Activated CD8-positive, alpha-beta T cell treated with anti-CD3 and anti-CD28 coated beads for 36 hours (primary cell): ENCODE measurements at places on chromosomes 11 and 22. TPM values are rescaled to one million over a fixed set of nuclear protein-coding genes. Genes with fewer than 3 reads are reported as not detected.

GRCh38 chr11:6647836-6648235, 7.8 kb downstream of the DCHS1 start:
- no peaks in the 10 kb centered on the region for H3K4me1 ChIP-seq
- no peak for DNase-seq
- H3K4me3 ChIP-seq, result no peak overlapping the region
- no peaks in the 10 kb centered on the region for H3K36me3 ChIP-seq
- no peaks in the 10 kb centered on the region for H3K27me3 ChIP-seq
- no peak overlapping the region for H3K27ac ChIP-seq

DNA sequence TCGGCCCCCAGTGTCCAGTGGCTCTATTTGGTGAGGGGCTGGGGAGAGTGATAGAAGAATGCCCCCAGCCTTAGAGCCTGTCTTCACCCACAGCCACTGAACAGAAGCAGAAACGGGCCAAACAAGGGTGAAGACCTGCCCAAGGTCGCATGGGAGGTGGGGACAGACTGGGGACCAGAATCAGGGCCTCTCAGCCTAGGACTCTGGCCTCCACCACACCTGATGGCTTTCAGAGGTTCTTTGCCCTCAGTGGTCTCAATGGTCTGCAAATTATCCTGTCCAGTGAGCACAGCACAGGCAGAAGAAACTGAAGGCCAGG, 4.5 kb upstream of the MYRF start:
- H3K27me3 ChIP-seq, result peaks cover 22% of the 10 kb centered on the region
- no peaks in the 10 kb centered on the region for H3K36me3 ChIP-seq
- no peak overlapping the region for H3K4me3 ChIP-seq
- no peak overlapping the region for H3K27ac ChIP-seq
- peaks cover 2% of the 10 kb centered on the region for H3K4me1 ChIP-seq

GRCh38 chr22:20107471-20107901, 8.4 kb upstream of the RANBP1 start:
- H3K27me3 ChIP-seq, result no peaks in the 10 kb centered on the region
- H3K4me1 ChIP-seq, result peaks cover 24% of the 10 kb centered on the region
- no peak overlapping the region for H3K4me3 ChIP-seq
- H3K27ac ChIP-seq, result peak overlapping the region; percentile 76

DNA sequence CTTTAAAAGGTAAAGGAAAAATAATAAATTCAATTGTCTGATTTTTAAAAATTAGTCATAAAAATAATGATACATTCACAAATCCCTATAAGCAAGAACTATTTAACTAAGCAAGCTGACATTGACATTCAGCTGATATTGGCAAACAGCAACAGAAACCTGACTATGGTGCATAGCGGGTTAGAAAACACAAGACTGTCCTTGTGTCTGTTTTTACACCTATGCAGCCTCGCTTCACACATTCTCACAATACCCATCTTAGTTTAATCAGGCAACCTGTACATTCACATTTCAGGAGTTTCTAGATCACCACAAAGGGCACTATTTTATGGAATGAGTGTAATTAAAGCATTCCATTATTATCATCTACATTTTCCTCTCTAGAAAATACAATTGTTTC, 737.1 kb downstream of the KCNA4 start:
- DNase-seq, result no peak
- H3K27ac ChIP-seq, result no peak overlapping the region
- H3K4me3 ChIP-seq, result no peak overlapping the region
- H3K27me3 ChIP-seq, result no peaks in the 10 kb centered on the region

Gene ZNF143
- total RNA-seq, result 26.5 TPM
